ENCODE measurements at places on chromosomes 3 and 15.

GRCh38 chr3:15601399-15602145 lies at the start of the genes BTD and HACL1:
Gene BTD (plus strand): TSS chr3:15601745. CDS start chr3:15635440, 33,695 bp downstream.
Gene HACL1 (minus strand): TSS chr3:15601569. CDS start chr3:15601463, 106 bp downstream.
- peak; percentile 99 for DNase-seq

GRCh38 chr3:171556574-171557145 lies 96.5 kb upstream of the TNIK start:
- peak; percentile 5 for DNase-seq

DNA sequence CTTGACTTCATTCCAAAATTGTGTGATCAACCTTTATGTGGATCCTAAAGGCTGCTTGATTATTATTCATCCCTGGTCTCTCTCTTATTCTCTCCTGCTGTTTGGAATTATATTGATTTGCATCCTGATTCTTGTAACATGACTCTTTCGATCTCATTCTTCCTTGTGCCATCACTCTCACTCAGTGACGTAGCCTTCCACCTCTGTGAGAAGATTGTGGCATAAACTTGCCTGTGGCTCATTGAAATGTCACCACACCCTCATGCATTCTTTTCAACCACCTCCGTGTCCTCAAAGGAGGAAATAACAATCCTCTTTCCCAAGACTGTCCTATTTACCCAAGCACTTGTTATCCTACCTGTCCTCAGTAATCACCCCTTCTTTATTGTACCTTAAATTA lies 41.3 kb upstream of the GCNT3 start:
- DNase-seq, result peak; percentile 5

DNA sequence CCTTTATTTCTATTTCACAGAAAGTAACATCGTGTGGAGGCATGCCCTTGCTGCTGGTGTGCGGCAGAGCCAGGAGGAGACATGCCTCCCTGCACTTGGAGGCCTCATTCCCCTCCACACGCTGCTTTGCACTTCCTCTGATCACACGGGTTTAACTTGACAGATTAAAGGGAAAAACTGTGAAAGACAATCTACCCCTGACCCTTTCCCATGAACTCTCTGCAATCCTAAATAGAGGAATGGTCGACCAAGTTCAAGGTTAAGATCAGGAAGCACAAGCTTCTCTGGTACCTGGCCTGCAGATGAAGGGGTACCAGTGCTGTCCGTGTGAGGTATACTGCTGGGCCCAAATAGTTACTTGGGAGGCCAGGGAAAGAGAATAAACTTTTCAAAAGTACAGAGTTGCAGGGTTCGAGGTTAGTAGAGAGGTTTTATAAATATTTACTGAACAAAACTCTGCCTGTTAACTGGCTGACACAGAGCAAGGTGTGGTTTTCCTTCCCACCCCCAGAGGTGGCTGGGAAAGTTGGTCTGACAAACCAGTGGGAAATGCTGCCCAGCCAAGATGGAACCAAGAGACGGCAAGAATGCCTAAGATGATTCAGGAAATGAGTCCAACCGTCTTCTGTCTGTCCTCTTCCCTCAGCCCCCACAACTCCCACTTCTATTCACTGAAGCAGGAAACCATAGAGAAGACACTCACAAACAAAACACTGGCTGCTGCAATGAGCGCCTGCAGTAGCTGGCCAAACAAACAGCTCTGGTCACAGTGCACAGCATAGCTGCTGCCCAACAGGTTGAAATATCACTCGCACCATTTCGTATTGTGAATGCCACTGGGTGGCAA lies 79.6 kb downstream of the IGF2BP2 start:
- DNase-seq, result peak; percentile 92

DNA sequence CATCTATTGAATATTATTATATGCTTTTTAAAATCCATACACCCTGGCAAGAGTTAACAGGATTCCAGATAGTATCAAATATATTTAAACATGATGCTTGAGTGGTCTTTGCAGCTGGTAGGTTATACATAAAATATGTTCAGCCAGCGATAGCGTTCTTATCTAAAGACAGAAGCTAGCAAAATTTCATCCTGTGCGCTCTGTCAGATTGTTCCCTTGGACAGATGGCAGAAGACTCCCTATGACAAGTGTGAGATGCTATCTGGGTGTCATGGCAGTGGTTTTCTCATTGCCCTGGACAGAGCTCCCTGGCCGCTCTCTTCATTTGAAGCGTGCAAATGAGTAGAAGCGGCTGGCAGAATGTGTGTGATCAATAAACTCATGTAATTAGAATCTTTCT lies 175.2 kb upstream of the SOX14 start:
- DNase-seq, result no peak

DNA sequence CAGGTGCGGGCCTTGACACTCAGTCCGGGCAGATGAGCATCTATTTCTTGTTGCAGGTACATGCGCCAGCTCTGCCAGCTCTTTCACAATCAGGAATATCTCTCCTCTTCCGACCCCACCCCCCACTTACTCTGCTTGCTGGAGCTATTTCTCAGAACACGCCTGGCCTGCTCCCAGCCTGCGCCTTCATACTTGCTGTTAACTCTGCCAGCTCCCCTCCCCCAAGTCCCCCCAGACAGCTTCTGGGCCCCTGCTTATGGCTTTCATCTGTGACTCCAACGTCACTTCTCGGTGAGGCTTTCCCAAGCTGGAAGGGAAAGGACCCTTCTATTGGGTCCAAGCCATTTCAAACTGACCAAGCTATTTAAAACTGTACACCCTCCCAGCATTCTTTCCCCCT lies 15.2 kb downstream of the MAGEF1 start:
- no peak for DNase-seq

GRCh38 chr3:46297658-46298423 lies 55.6 kb downstream of the CCR3 start:
- DNase-seq, result no peak

GRCh38 chr15:45594319-45594718 lies 7.1 kb downstream of the BLOC1S6 start:
- DNase-seq, result no peak

- DNase-seq, result no peak
Observed at GRCh38 chr3:84885199-84885882, 73.4 kb upstream of the CADM2 start.

GRCh38 chr3:38345879-38346586 lies 552 bp upstream of the XYLB start:
- no peak for DNase-seq

DNA sequence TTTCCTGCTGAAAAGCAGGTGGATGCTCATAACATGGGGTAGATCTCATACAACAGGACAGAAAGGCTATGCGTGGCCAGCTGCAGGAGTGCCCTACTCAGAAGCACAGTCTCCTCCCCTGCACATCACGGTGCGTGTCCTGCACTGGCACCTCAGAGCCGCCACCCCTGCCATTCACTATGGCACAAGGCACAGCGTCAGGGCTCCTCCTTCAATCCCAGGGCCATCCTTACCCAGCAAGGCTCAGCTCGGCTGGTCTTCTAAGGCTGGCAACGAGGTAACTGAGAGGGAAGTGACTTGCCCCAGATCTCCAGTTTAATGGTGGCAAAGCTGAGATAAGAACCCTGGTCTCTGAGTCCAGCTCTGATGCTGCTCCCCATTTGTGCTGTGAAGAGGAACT lies 97.1 kb downstream of the CPN2 start:
- DNase-seq, result no peak

DNA sequence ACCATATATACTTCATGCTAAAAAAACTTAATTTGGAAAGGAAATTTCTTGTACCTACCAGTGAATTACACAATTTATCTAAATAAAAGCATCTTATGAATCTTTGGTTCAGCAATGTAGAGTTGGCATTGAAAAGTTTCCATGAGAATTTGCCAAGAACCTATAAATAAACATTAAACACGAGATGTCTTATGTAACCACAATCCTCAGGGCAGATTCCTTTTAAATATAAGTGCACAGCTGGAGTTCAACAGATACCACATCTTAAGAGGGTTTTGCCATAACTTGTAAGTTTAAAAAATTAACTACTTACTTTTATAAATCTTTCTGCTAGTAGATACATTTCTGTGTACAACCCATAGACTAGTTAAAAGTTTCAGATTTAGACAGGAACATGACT lies 499.3 kb upstream of the ARRDC4 start:
- no peak for DNase-seq

DNA sequence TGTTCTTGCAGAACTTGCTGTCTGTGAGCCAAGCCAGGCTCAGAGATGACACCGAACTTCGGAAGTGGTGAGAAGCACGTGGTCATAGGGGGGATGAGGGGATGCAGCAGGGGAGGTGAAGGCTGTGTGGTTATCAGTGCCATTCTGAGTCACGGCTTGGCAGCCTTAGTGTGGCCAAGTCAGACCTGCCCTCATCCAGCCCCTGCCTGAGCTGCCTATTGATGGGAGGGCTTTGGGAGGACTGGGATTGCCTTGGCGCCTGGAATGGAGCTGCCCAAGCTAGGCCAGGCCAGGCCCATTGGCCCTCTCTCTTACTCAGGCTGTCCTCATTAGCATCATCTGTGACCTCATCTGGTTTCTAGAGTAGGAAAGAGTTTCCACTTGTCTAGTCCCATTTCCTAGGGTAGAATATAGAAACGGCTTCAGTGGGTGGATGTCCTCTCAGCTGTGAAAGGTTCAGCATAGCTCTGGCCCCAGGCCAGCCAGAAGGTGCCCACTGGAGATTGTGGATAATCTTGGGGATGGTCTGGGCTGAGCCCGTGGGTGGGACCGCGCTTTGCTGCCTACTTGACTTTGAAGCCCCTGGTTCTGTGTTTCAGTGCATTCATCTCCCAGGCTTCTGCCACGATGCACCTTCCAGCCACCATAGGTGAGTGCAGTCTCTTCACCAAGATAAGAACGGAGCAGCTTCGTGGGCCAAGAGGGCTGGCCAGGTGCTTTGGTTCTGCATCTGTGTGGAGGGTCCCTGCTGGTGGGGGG lies 7.2 kb downstream of the FAH start:
- DNase-seq, result no peak

GRCh38 chr3:179771797-179772196 lies 119.0 kb downstream of the USP13 start:
- DNase-seq, result no peak

DNA sequence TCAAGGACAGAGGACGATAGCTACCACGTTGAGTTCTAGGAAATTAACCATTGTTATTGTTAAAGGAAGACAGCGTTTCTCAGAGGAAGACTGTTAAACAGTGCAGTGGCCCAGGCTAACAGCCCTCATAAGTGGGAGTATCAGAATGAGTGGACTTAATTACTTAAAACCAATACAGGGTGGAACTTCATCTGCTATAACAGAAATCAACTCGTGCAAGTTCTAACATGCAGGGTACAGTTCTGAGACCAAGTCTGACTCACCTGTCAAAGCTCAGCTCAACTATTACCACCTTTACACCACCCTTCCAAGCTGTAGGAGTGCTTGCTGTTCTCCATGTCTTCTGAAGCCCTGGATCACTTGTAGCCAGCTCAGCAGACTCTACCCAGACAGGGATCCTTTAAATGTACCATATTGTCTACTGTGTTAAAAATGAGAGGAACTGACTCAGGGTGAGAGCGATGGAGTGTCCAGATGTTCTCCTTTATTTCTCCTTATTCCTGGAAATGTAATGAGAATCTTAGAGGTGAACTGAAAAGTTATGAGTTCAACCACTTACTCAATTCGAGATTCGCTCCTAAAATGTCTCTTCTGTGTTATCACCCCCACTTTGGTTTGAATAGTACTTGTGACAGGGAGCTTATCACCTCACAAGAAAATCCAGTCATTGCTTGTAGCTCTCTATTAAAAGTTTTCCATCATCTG lies 26.5 kb downstream of the CD86 start:
- no peak for DNase-seq

GRCh38 chr3:58528629-58529028 lies 8.4 kb downstream of the ACOX2 start:
- peak; percentile 33 for DNase-seq

- no peak for DNase-seq
Observed at GRCh38 chr15:33754242-33754641, 214.1 kb upstream of the CHRM5 start.

- DNase-seq, result peak; percentile 90
Observed at GRCh38 chr3:53236112-53236841, 19.5 kb downstream of the TKT start.

- no peak for DNase-seq
Observed at GRCh38 chr3:112777811-112778210, 68.9 kb downstream of the CD200R1L start.

DNA sequence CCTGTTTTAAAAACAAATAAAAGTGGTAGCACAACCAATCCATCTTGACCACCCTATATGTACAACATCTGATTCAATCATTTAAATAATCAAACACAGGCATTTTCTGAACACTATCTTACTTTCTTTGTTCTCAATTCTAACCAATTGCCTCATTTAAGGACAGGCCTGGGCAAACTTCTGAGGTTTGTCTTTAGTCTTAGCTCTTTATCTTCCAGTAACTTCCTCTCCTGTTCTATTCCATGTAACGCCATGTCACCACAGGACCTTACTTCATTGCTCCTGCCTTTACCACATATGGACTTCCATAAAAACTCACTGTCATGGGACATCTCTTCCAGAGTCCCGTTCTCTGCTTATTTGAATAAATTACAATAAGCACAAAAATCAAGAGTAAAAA lies 14.9 kb downstream of the HDGFL3 start:
- DNase-seq, result no peak

DNA sequence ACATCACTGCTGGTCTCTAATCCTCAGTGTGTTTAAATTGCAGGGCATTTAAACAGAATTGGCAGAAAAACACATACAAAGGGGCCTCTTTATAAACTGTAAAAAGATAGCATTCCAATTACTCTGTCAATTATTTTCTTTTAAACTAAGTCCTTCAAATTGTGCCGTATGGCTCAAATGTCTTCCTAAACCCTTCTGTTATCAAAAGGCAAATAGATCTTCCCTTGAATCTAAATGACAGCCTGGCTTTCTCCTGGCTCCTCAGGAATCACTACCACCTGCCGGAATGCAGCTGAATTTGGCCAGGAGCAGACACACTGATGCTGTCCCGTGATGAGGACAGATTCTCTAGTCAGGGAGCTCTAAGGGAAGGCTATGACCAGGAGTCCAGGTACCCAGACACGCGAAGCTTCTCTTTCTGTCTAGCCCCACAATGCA lies 85.6 kb downstream of the IGF2BP2 start:
- no peak for DNase-seq

- no peak for DNase-seq
Observed at GRCh38 chr3:11095932-11096265, 58.4 kb upstream of the HRH1 start.

GRCh38 chr3:179324270-179324754 lies 1.5 kb downstream of the ZNF639 start:
- peak; percentile 37 for DNase-seq

GRCh38 chr3:57731311-57731710 lies 24.8 kb upstream of the SLMAP start:
- peak; percentile 72 for DNase-seq

GRCh38 chr15:55696221-55696620 lies 46.7 kb downstream of the PRTG start:
- no peak for DNase-seq

GRCh38 chr15:100981086-100981485 lies 61.9 kb downstream of the LRRK1 start:
- no peak for DNase-seq

GRCh38 chr3:154275292-154275691 lies 49.0 kb downstream of the DHX36 start:
- DNase-seq, result no peak

DNA sequence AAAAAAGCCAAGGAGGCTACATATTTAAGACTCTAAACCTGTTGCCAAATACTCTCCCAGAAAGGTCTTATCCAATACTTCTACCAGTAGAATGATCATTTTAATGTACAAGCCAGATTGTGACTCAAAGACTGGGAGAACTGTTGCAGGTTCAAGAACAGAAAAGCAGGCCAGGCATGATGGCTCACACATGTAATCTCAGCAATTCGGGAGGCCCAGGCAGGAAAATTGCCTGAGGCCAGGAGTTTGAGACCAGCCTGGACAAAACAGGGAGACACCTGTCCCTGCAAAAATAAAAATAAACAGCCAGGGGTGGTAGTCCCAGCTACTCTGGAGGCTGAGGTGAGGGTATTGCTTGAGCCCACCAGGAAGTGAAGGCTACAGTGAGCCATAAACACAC lies 17.8 kb upstream of the THUMPD3 start:
- no peak for DNase-seq

GRCh38 chr3:149947231-149947630 lies 23.5 kb downstream of the PFN2 start:
- no peak for DNase-seq
